Astrocyte (in vitro differentiated cells and primary cell): ENCODE measurements at places on chromosomes 5 and 9.

DNA sequence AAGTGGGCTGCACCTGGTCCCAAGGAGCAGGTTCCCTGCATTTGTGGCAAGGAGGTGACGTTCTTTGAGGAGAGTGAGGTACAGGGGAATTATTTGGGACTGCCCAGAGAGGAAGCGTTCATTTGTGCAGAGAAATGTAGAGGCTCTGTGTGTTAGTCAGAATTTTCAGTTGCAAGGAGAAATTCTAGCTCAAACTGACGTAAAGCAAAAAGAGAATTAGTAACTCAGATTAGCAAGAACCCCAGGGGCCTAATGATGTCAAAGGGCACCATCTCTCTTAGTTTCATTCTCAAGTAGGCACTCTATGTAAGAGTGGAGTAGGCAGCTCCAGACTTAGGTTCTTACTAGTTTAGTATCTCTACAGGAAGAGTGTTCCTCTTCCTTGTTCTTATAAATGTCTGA, 2.4 kb upstream of the TXN start:
- DNase-seq: no peak

DNA sequence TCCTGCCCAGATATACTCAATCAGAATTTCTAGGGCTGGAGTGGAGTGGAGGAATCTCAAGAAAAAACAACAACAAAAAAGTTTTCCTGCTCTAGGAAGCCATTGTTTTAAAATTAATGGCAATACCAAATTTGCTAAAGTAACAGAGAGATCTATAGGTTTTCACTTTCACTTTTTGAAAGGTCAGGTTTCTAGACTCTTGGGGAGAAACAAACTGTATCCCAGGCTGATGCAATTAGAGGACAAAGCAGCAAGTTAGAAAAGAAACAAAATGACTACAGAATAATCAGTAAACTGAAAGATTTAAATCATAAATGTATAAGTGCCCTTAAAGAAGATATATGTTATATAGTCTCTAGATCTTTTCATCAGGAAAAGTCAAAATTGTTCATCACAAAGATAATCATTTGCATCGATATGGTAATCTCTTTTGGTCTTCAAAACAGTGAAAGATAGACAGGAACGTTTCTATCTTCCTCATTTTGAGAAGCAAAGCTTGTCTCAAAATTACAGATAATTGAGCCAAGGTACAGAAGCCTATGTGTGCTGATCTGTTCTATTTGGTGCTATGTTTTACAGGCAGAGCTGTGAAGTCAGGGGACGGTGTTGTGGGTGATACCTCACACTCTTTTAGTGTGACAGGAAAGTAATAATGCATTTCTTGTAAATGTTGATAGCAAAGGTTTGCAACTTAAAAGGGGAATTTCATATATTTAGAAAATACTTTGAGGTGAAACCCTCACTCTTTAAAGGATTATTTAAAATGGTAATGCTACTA, 1746.6 kb upstream of the C9orf72 start:
- DNase-seq: no peak

DNA sequence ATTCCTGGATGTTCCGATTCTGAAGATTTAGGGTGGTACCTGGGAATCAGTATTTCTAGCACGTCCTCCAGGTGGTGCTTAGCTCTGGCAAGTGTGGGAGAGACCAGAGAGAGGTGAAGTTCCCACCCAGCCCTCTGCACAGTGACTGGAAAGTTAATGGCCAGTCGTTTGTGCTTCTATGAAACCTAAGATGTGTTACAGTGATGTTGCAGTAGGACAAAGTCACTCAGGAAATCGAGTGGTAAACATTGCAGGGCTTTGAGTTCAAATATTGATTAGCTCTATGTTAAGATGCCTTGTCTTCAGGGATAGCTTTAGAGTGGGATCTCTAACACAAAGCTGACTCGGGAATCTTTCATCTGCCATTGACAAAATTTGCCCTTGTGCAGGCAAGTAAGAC, 55.6 kb downstream of the PIK3R1 start:
- no peak for DNase-seq

DNA sequence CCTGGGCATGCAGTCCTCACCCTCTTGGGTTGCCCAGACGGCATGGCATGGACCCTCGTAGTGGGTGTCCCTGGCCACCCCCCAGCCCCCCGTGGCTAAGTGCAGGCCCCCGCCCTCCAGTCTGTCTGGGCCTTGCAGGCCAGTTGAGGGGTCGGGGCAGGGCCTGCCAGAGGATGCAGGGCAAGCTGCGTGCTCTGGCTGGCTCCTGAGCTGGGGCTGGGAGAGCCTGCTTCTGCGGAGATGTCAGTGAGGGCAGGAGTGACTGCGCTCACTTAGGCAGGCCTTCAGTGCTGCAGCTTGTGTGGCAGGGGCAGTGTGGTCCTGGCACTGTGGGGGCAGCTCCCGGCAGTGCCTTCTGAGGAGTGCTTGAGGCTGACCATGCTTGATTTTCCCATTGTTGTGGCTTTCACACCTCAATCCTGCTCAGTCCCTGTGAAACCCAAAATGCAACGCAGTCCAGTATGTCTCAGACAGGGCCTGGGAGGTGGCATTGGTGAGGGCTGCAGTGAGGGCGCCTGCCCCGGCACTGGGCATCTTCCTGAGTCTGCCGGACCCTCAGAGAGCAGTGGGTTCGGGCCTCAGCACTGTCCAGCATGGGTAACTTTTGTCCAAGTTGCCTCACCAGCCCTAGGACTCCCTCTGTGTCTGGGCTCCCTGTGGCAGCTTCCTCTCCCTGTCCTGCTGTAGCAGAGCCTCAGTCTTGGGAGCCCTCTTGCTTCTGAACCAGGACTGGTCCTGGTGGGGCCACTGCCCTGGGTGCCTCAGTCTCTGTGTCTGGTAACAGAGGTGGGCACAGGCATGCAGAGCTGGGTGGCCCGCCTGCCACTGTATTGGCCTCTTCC, 93.0 kb downstream of the PHF2 start:
- DNase-seq: no peak

DNA sequence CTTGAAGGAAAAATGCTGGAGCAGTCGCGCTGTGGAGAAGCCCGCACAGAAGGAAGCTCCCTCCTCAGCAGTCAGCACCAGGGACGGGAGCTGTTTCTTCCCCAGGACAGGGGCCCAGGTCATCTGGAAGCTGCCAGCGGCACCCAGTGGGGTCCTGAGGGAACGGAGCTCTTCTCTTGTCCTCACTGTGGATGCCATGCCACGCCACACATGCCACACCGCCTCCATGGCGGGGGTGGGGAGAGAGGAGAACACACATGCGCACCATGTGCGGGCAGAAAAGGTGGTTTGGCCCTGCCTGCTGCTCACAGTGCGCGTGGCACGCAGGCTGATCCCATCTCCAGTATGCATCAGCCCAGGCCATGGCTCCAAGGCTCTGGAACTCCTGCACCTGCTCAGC, 41.7 kb upstream of the ZNF354B start:
- DNase-seq: no peak

- no peak for DNase-seq
Observed at GRCh38 chr5:138107213-138107612, 23.4 kb downstream of the WNT8A start.

DNA sequence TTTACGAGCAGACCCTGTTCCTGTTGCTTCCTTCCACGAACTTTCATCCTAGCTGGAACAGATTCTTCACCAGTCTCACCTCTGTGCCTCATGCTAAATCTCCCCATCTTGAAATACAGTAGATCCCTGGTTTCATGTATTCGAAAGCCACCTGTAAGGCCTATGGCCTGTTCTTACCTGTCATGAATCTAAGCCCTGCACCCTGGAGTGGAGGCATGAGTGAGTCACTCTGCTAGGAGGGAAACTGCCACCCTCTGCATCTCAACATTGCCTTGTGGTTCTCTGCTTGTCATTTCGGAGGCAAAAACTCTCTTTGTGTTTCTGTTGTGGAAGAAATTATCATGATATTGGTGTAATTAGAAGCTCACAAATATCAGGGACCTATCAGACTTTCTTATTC, 320.0 kb downstream of the ENC1 start:
- DNase-seq: no peak

DNA sequence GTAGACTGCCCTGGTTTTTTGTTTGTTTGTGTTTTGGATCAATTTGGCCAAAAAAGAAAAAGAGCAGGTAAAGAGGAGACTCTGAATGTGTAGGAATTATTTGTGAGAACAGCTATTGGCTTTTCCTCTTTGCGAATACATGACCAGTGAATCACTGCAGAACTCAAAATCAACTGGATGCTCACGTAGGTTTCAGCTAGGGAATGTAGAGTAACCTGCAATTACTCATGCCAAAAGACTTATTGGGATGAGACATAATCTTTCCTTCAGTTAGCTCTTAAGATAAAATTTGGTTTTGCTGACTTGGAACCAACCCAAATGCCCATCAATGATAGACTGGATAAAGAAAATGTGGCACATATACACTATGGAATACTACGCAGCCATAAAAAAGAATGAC, 348.0 kb downstream of the NPR3 start:
- DNase-seq: peak; percentile 30

DNA sequence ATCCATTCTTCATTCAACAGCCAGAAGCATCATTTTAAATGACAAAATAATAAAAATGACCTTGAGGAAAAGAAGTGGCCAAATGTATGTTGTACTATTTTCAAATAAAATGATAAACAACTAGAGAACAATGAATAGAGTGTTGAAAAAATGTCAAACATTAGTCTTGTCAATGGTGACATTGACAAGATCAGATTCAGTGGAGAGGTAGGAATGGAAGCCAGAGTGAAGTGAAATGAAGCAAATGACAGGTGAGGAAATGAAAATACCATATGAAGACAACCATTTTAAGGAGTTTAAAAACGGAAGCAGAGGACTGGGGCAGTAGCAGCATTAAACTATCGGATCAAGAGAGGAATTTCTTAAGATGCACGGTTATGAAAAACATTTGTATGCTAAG, 38.2 kb upstream of the COX7C start:
- no peak for DNase-seq

DNA sequence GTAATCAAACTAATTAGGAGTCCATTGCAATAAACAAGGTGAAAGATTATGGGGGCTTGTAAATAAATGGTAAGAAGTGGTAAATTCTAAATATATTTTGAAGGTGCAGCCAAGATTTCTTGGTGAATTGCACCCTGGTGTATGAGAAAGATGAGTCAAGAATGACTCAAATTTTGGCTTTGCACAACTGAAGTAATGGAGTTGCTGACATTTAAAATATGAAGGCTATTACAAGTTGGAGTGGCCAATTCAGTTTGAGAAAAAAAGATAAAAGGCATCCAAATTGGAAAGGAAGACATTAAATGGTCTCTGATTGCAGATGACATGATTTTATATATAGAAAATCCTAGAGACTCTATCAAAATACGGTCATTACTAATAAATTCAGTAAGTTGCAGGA, 2330.6 kb downstream of the MAT2B start:
- DNase-seq: no peak

DNA sequence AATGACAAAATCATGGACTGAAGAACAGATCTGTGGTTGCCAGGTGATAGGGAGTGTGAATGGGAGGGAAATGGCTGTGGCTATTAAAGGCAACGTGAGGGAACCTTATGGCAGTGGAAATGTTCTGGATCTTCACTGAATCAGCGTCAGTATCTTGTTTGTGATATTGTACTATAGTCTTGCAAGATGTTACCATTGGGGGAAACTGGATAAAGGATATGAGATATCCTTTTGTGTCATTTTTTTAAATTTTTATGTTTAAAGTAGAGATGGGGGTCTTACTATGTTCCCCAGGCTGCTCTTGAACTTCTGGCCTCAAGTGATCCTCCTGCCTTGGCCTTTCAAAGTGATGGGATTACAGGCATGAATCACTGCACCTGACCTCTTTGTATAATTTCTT, 95.5 kb downstream of the RPS23 start:
- no peak for DNase-seq

DNA sequence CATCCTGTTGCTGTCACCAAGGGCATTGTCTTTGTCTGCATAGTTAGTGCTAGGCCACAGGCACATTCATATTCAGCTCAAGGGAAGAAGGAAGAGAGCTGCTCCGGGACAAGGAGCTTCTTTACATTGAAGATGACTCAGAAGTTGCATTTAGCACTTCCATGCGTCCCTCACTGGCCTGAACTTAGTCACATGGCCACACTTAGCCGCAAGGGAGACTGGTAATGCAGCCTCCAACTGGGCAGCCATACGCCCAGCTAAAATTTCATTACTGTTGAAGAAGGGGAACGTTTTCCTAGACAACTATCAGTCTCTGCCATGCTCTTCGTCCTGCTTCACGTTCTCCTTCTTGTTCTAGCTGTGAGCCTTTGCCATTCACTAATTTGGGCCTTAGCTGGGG, 20.0 kb downstream of the ACTL7B start:
- no peak for DNase-seq

- no peak for DNase-seq
Observed at GRCh38 chr5:113382731-113383130, 52.1 kb downstream of the TSSK1B start.

GRCh38 chr5:181133610-181134231, 2.8 kb upstream of the OR2V1 start:
- DNase-seq: peak; percentile 41

GRCh38 chr5:92371171-92371888, 988.2 kb upstream of the ARRDC3 start:
- no peak for DNase-seq

- DNase-seq: no peak
Observed at GRCh38 chr5:1547655-1548054, 23.9 kb upstream of the LPCAT1 start.

DNA sequence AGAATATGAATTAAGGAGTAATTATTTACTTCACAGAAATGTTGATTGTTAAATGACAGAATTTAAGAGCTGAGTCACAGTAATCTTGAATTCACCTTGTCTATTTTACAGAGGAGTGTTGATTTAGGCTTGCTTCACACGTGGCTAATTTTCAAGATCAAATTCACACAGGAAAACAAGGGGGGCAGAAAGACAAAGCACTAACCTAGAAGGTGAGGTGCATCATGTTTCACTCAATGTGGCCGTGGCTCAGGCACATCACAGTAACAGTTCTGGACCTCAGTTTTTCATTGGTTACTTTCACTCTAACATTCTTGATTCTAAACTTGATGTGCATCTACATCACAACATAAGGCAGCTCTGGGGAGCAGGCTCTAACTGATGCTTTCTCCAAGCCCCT, 69.6 kb upstream of the GNAQ start:
- DNase-seq: no peak

DNA sequence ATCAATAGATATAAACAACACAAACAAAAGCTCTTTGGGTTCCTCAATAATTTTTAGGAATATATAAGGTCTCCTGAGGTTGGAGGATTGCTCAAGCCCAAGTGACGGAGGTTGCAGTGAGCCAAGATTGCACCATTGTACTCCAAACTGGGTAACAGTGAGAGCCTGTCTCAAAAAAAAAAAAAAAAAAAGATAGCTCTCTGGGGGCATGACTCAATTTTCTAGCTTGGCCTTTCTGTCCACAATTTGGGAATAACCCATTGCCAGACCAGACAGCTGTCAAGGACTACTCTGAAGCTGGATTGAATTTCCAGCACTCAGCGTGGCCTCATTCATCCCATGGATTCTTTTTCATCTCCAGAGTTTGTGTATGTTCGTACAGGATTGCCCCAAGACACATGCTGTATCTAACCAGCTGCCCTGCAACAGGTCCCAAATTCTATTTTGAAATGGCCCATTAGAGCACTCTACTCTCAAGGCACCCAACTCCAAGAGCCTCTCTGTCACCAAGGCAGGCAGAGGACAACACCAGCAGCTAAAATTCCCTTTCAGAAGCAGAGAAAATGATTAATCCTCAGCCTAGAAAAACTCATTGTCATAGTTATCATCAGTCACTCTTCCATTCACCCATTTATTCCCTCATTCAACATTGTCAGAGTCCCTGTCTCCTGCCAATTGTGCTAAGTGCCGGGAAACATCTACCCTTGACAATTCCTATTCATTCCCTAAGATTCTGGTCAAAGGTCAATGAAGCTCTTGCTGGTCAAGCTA, 8.7 kb downstream of the FAM193B start:
- peak; percentile 74 for DNase-seq
